ENCODE measurements at places on chromosomes 16 and 17.

GRCh38 chr16:62539657-62540056 is 503.4 kb upstream of the CDH8 start:
- no peaks in the 10 kb centered on the region for H3K36me3 ChIP-seq
- DNase-seq, result no peak
- no peak overlapping the region for H3K27ac ChIP-seq
- no peak overlapping the region for H3K4me3 ChIP-seq

DNA sequence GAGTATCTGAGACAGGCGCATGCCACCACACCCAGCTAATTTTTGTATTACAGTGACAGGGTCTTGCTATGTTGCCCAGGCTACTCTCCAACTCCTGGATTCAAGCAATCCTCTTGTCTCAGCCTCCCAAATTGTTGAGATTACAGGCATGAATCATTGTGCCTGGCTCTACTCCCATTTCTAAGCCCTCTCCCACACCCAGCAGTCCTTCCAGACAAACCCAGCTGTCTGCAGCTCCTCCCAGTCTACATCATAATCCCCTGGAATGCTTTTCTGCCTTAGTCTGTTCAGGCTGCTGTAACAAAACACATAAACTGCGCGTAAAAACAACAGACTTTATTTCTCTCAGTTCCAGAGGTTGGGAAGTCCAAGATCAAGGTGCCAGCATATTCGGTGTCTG is 144.5 kb downstream of the GRIN2A start:
- H3K4me3 ChIP-seq, result no peak overlapping the region
- H3K36me3 ChIP-seq, result no peaks in the 10 kb centered on the region
- no peaks in the 10 kb centered on the region for H3K4me1 ChIP-seq
- no peak overlapping the region for H3K27ac ChIP-seq
- H3K27me3 ChIP-seq, result peaks cover 36% of the 10 kb centered on the region

DNA sequence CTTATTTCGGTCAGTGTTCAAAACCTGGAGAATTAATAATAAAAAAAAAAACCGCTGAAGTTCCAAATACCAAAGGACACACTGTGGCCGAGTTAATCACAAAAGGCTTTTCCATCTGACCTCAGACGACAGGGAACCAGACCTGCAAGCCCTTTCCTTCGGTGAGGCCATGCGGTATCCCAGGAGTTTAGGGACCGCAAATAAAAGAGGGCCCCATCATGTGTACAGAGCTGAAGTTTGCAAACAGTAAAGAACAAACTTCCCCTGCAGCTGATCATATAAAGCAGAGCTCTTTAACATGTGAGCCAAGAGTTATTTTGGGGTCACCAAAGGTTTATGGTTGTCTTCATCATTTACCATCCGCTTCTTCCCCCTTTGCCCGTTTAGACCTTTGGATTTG is 33.0 kb upstream of the FOXJ1 start:
- no peak overlapping the region for H3K4me3 ChIP-seq
- no peaks in the 10 kb centered on the region for H3K36me3 ChIP-seq
- H3K4me1 ChIP-seq, result no peaks in the 10 kb centered on the region
- H3K27me3 ChIP-seq, result no peaks in the 10 kb centered on the region
- no peak overlapping the region for H3K27ac ChIP-seq

DNA sequence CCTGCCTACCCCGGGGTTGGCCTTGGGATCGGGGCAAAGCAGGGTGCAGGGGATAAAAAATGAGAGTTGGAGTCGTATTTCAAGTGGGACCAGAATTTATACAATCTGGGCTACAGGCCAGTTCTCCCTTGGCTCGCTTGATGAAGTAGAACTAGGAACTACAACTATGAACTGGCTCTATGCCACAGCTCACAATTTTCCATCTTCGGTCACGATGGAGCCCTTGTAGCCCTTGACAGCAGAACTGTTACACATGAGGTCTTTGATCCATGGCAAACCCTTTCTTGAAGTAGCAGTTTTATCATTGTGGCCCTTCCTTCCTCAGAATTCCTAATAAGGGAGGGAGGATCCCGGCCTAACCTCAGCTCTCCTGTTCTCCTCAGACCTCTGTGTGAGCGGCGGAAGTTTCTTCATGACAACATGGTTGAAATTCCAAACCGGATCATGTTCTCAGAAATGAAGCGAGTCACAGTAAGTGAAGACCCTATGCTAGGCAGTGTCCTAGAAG is 17.1 kb downstream of the LIG3 start:
- no peak overlapping the region for H3K27ac ChIP-seq
- no peaks in the 10 kb centered on the region for H3K27me3 ChIP-seq
- no peak for DNase-seq
- no peak overlapping the region for H3K4me3 ChIP-seq

Data from PC-9 (cell line).